NCI-H524 treated with DMSO at 0.1 percent for 48 hours (cell line): ENCODE measurements at places on chromosomes 13 and 19.
A peak's percentile ranks its signal among the peaks of the same experiment; 100 is the strongest.

GRCh38 chr19:44988896-44989556 is 12.2 kb upstream of the RELB start:
- peak; percentile 52 for DNase-seq

GRCh38 chr13:47680748-47681147 is 320.3 kb downstream of the SUCLA2 start:
- no peak for DNase-seq

DNA sequence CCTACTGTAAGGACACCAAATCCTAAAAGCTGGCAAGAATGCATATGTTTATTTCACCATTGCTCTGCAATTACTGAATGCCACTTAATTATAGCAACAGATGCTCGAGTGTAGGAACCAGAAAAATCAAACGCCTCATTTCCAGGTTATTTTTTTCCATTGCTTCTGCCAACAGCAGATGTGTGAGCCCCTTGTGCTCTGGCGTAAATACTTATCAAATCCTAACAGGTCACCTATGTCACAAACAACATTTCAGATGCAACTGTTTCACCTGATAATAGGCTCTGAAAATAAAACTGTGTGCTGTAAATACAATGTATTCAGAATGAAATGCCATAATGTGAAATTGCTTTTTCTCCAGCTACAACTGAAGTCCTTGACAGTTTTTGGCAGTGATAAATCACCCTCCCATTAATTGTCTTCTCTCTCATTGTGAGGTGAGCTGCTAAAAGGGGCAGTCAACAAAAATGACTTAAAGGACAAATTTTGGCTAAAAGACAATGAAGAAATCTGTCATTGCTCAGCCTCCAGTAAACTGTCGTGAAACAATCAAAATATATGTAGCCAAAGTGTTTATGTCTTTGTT is 344.0 kb downstream of the DACH1 start:
- peak; percentile 85 for DNase-seq

DNA sequence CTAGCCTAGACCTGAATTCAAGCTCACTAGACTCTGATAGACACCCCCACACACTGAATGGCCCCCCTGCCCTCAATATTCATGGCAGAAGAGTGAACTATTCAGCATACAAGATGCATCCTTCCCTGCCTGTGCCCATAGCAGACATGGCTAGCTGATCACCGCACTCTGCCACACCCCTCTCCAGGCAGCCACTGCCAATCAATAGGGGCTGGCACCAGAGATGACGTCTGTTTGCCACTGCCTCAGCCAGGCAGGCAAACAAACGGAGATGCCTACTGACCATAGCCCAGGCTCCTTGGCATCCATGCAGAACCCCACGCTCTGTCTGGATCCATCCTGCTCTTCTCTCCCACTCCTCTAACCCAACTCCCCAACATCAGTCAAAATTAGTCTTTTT is 13.8 kb upstream of the NPAS1 start:
- no peak for DNase-seq
